Stimulated activated CD4-positive, alpha-beta T cell treated with anti-CD3 and anti-CD28 coated beads, Interleukin-1b, Interleukin-23, amount 100 ng/mL, for 4 hours (primary cell): ENCODE measurements at places on chromosomes 12 and 14.

DNA sequence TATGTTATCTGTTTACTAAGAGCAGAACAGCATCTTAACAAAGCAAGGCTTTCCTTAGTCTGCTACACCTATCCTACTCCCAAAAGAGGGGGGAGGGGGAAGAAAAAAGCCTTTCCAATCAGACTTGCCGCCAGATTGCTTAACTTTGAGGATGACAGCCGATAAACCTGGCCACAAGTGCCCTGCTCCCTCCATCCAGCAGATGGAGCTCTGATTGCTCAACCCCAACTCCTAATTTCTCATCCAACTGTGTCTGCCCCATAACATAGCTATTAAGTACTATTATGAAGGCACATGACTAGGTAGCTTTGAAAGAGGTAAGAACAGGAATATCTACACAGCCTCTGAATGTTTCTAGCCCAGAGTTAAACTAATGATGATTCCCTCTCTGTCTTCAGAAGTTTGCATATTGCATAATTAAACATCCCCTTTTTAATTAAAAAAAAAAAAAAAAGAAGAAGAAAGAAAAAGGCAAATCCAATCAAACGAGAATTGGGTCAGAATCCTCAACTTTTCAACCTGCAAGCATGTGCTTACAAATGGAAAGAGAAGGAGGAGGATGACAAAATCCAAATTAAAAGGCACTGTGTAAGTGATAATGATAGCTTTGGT lies 247.4 kb downstream of the GALC start:
- no peak for DNase-seq

DNA sequence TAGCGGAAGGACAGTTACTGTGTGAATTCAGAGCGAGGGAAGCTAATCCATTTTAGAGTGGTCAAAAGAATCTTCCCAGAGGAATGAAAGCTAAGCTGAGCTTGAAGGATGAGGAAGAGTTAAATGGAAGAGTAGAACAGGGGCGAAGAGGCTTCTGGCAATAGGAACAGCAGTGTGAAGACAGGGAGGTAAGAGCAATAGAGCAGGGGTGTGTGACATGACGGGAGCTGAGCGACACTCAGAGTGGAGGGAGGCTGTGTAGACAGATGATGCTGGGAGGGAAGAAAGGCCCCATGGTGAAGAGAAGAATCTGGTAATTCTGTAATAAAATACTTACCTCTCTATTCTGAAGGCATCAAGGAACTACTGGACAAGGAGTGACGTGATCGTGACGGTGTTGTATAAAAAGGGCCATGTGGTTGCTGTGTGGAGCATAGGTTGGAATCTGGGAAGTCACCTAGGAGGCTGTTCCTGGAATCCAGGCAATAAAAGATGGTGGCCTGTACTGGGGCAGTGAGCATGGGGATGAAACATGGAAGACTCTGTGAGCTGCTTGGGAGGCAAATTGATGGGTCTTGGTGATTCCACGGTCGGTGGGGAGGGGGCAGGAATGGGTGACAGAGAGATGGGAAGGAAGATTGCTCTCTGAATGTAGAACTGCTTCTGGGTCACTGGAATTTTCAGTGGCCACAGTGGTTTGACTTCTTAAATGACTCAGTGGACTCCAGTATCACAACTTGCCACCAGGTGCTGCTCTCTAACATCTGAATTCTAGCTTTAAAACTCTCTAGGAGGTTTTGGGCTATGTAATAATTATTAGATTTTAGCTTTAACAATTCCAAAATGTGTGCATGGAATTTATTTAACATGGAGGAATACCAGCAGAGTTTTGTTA lies 164.1 kb downstream of the ATP23 start:
- no peak for DNase-seq

GRCh38 chr14:104106471-104106991 lies 21.0 kb downstream of the ASPG start:
- DNase-seq, result no peak

DNA sequence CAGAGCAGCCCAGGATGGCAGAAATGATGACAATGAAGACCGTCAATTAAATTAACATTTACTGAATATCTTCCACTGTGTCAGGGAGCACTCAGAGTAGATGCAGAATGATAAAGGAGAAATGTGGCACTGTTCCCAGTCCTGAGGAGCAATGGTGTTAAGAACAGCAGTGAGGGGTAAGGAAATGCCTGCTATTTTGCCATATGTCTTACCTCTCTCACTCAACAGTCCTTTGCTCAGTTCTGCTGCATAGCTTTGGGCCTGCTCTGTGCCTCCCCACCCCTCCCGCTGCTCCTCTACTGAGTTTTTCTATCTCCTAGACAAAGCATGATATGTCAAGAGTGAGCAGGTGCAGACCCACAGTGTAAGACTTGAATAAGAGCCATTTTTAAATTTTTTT lies 318.8 kb downstream of the NAV3 start:
- DNase-seq, result no peak

- no peak for DNase-seq
Observed at GRCh38 chr14:80465546-80466220, 254.4 kb upstream of the DIO2 start.
